Suppressor macrophage treated with lipopolysaccharide for 4 hours (primary cell): ENCODE measurements at places on chromosomes 5 and 9.

DNA sequence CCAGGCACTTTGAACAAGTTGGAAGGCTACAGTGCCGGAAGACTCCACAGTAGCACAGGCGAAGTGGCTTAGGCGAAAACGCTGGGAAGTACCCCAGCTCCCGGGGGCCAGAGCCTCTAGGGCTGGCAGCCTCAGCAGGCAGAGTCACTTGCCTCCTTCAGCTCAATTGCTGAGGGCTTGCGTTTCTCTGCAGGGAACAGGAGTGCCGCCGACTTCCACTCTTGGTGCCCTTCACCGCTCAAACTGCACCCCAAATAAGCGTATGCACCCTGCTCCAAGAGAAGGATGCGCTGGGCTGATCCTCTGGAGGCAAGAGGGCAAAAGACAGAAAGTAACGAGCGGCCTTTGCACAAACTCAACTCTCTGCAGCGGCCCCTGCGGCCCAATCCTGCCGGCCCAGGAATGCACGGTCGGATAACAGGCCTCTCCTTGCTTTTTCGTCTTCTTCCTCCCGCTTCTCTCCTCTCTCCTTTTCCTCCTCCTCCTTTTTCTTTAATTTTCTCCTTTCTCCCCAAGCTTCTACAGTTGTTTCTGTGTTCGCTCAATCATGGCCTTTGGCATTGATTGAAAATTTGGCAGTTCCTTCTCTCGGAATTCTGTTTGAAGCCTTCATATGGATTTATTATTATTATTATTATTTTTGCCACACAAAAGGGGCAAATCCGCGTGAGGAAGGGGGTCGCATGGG lies 1.1 kb upstream of the S1PR3 start:
- DNase-seq: no peak

- no peak for DNase-seq
Observed at GRCh38 chr5:171415115-171415730, 4.2 kb upstream of the FGF18 start.

DNA sequence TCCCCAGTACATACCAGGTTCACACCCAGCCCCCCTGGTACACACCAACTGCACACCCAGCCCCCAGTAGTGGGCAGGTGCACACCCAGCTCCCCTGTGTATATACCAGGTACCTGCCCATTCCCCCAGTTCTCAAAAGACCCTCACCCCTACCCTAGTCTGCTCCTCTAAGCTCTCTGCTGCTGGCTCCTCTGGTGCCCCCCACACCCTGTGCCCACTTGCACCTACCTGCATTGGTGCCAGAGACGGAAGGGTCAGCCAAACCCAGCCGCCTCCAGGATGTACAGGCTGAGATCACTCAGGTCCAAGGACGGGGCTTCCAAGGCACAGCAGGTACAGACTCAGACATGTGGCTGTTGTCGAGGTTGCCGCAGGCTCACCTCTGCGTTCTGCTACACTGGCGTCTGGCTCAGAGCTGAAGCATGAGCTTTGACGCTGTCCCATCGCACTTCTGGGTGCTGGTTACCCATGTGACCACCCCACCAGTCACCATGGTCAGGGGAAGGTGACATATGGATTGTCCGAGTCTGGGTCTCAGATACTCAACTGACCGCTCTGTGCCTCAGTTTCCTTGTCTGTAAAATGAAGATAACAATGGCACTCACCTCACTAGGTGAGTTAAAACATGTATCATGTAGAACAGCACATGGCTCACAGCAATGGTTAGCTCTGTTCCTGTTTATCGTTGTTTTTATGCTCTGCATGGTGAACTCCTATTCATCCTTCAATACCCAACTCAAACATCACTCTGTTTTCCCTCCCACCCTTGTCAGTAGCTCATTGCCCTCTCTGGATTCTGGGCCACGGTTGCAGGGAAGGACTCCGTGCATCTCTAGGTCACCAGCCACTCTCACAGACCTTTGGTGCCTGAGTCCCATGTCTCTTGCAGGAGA lies 45.3 kb upstream of the SUSD3 start:
- no peak for DNase-seq

DNA sequence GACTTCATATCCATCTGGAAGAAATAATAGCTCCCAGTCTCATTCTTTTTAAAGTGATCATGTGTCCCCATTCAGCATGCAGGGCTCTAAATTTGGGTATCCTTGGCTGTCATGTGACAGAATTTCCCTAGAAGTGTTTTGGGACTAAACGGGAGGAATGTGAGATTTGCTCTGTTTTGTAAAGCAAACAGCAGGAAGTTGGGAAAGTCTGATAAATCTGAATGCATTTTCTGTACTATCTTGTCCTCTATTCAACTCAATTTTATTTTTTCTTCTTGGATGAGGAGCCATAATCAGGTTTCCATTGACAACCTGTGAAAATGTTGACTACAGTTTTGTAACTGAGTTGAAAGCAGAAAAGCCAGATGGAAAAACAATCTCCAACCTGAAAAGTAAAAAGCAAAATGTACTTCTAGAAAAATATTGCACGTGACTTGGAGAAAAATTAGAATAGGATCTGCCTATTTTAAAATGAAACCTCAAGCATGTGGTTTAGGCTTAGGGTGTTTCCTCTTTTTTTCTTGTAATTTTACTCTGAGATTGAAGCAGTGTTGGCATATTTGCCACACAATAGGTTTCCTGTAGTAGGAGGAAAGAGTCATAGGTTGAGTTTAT lies 76.2 kb upstream of the IL6ST start:
- peak; percentile 72 for DNase-seq

GRCh38 chr5:106020894-106021293 lies 1649.8 kb downstream of the EFNA5 start:
- DNase-seq: no peak

DNA sequence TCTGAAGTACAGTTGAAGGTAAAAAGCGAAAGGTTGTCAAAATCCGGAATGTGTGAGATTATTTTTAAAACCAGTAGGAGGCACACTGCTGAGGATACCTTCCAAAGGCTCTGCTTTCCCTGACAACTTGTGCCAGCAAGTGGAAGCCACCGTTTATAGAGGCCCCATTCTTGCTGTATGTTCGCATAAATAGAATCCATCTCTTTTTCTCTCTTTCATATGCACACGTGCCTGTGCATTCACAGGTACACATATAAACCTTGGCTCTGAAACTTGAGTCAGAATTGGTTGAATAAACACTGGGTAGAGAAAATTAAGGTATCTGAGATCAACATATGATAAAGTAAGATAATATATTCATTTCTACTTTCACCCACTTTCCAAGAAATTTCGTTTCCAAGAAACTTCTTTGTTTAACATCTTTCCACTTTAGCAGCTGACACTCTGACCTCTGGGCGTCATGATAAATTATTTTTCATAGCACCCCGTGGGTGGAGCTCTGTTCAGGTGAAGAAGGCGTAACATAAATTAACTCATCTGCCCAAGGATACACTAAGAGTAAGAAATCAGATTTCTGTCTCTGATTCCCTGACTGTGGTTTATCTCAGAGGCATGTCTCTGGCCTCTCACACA lies 63.7 kb upstream of the RICTOR start:
- DNase-seq: no peak

DNA sequence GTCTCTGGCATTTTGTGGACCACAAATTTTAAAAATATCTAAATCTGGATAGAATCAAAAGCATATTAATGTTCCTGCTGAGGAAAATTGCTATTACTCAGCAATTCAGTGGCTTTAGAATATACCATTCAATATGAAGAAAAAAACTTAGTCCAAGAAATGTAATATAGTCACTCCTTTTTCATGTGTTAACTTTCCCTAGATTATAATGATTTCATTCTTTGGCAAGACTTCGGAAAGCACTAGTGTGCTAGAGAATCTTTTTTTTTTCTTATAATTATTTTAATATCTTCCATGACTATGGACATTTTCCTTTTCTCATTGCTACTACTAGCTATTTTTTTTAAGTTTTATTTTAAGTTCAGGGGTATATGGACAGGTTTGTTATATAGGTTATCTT lies 102.4 kb upstream of the FAM174A start:
- DNase-seq: no peak

DNA sequence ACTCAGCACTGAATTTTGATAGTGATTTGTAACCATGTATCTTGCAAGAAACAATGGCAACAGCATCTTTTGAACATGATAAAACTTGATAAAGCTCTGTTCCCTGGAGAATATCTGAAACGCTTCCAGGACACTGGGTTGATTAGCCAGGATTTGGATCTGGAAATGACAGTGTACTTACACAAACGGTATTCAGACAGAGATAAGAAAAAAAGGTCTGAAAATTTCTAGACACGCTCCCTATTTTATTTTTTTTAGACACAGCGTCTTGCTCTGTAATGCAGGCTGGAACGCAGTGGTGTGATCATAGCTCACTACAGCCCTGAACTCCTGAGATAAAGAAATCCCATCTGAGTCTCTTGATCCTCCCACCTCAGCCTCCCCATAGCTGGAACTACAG lies 109.0 kb downstream of the GNAQ start:
- DNase-seq: no peak

DNA sequence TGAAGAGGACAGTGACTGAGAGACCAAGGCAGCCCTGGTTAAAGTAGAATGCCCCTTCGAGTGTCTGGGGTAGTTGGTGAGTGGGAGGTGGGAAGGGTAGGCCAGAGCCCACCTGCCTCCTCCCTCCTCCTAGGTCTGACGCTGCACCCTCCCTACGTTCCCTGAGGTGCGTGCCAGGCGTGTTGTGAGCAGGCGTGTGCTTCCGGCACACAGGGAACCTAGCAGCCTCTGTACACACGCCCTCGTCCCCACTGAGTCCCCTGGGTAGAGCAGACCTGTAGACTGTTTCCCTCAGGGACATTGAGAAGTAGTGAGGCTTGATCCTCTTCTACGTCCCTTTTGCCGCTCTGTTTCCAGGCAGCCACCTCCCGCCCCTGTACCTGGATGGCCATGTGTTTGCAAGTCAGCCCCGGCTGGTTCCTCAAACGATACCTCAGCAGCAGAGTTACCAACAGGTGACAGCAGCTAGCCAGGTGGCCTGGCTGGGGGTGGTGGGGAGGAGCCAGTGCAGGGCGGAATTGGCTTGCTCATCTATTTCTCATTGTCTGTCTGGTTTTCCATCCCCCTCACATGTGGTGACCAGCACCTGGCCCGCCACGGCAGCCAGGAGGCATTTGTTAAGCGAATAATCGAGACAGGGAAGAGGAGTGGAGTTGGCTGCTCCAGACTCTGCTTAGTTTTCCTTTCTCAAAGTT lies 16.8 kb upstream of the POMT1 start:
- no peak for DNase-seq

DNA sequence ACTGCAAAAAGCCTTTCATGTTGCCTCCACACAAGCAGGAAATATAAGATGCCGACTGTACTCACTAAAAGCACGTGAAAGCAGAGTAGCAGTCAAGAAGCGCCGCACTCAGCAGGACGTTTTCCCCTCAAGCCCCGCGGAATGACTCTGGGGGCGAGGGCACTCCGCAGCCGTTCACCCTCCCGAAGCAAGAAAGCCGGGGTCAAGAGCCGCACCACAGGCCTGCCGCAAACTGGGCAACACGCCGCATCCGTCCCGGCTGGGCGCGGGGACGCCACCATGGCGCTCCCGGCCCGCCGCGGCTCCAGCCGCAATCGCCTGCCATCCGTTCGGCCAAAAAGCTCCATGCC lies 364 bp downstream of the RPS6 start:
- no peak for DNase-seq

DNA sequence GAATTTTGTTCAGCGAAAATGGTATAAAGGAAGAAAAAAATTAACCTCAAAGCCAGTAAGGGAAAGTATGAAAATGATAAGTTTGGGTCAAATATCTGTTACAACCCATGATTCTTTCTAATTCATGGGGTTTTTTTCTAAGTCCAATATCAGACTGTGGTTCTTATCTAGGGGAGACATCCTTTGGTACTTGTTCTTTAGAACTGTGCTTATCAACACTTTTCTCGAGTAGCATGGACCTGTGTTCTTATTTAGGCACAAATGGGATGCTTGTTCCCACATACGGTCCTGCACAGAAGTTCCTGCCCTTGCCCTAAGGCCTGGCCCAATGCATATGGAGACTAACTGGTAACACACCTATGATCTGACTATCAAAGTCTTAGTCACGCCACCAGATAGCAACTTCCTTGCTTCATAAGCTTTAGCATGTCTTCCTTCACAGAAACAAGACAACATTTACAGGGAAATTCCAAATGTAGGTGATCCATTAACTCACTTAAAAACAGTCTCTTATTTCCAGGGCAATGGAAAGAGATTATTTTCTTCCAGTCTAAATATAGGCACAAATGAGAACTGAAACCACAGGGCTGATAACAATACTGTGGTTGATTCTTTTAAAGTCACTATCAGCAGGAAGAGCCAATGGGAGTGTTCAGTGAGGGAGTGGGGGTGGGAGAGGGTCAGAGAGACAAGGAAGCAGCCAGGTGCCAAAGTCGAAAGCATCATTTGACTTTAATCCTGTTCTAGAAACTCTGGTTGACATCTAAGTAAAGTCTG lies 268.8 kb upstream of the ANKRD55 start:
- DNase-seq: no peak

GRCh38 chr5:141889282-141889871 lies 11.2 kb upstream of the PCDH1 start:
- DNase-seq: no peak

- DNase-seq: no peak
Observed at GRCh38 chr9:131473198-131473885, 29.4 kb upstream of the POMT1 start.

- no peak for DNase-seq
Observed at GRCh38 chr5:13613621-13614020, 330.9 kb downstream of the DNAH5 start.

DNA sequence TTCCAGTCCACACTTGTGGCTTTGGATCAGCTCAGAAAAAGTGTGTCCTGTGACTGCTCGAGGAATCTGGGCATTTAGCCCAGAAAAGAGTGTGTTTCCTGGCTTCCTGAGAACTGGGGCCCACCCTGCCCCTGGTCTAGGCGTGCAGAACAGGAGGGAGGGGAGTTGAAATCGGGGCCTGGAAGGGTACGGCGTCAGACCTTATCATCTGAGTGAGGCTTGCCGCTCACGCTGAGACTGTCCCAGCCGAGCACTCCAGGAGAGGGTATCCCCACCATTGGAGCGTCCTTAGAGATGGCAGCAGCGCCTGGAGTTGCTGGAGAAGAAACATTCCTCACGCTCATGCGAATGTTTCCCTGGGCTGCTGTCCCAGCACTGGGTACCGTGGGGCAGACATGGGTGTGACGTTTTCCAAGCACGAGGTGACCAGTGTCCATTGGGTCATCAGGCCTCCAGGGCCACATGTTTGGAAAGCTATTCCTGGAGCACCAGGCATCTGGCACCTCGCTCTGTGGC lies 22.5 kb downstream of the NEK6 start:
- DNase-seq: no peak

DNA sequence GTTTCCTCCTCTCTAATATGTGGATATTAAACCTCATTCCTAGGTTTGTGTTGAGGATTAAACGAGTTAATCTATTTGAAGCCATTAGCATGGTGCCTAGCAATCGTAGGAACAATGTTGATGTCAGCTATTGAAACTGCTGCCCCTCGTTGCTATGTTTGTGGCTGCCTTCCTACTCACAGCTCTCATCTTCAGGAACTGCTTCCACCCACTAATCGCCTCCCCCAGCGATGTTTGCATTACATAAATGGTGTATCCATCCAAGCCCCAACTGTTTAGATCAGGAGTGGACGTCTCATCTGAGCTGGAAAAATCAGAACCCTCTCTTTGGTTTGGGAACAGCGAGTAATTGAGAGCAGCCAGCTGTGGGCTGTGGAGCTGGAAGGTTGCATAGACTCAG lies 416.6 kb downstream of the ARHGEF28 start:
- DNase-seq: no peak
